ENCODE measurements at places on chromosomes 6 and 20.

DNA sequence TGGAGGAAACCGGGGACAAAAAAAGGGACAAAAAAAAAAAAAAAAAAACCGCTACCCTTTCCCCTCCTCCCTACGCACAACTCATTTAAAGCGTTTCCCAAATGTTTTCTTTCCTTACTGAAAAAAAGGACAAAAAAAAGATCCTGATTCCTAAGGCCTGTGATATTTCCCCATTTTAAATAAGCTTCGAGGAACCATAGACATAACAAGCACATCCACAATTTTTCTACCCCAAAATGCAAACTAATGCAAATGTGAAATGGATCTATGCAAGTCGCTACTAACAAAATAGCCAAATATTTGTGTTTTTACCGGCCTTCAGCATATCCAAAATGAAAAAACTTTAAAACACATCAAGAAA, 1.4 kb upstream of the ZNF217 start:
- no peak for DNase-seq

DNA sequence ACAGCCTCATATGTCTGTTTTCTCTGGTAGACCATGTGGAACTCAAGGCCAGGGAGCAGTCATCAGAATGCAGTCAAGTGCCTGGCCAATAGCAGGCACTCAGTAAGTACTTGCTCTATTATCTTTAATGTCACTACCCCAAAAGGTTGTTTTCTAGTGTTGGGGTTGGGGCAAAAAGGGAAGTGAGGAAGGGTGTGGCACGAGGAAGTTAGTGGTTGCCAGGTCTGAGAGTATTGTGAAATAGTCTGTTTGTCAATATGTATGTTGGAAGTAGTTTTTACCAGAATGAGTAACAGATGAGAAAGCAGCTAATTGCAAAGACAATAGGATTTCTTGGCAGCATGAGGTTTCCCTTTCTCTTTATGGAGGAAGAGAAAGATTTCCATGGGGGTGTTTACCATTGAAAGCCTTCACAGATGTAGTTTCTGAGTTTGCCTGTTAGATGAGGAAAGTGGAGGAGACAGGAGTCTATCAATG, 59.5 kb upstream of the ARMH2 start:
- no peak for DNase-seq

DNA sequence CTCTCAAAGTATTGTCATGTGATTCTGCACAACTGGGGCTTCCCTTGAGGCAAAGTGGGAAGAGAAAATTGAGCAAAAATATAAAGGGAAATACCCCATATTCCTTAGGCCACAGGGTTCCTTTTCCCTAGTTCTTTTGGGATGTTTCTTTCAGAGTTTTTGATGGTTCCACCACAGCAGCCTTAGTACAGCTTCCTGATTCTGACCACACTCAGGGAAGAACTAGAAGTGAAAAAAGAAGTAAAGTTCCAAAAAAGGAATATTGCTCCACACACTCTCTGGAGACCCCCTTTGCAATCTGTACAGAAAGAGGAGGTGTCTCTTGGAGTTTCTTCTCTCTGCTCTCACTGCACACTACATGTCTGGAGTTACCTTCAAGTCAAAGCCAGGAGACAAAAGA, 27.9 kb upstream of the HLA-DQA2 start:
- no peak for DNase-seq

DNA sequence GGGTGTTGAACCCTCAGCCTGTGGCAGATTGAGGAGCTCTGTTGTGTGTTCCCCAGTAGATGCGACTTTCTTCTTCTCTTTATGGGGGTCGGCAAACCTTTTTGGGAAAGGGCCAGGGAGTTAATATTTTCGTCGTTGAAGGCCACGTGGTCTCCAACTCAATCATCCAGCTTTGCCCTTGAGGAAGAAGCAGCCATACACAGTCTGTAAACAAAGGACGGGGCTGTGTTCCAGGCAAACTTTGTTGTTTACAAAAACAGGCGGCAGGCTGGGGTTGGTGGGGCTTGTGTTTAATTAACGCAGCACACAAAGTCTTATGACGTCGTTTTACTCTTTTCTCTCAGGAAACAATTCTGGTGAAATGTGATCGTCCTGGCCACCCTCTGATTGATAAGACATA, 20.2 kb downstream of the KIF25 start:
- no peak for DNase-seq

DNA sequence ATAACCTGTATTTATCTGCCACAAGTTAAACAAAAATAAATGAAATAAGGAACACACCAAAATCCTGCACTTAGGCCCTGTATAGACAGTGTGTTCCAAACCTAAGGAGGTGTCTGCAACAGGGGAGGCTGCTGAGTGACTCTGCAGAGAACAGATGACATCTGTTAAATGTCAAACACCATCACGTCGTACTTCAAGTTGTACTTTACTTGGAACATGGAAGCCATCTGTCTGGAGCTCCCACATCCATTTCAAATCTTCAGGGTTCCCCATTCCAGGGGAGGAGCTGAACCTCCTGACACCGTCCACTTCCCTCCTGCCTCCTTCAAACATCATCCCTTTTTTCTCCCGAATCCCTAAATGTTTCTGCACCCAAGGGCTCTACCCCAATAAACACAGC, 1.8 kb upstream of the MAP7 start:
- DNase-seq, result no peak

Measured in stimulated activated CD4-positive, alpha-beta T cell treated with anti-CD3 and anti-CD28 coated beads, Interleukin-2, amount 100 ng/mL, for 48 hours (primary cell).